ENCODE measurements at places on chromosomes 16 and 17.

DNA sequence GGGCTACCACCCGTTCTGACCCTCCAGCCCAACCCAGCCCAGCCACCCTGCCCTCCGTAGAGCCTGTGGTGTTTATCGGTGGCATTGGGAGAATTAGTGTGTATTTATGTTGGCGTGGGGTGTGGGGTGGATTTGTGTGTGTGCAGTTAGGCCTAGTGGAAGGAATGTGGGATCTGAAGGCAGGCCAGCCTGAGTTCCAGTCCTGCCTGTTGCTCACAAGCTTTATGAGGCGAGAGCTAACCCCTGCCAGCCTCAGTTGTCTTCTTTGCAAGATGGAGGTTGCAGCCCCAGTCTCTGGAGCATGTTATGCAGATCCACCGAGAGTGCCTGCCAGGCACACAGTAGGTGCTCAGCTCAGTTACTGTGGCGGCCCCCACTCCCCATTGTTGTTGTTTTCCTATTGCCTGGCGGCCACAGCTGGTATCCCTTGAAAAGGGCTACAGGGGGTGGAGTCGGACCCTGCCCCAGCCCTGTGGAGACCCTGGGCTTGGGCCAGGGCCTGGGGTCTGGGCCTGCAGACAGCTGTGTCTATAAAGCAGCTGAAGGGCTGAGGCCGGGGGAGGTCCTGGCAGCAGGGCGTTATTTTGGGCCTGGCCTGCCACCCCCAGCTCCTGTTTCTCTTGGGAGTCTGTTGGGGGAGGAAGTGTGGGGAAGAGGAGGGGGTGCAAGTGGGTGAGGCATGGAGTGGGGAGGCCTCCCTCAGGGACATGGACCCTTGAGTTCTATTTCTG is 5.1 kb downstream of the ERBB2 start:
- no peak for DNase-seq

DNA sequence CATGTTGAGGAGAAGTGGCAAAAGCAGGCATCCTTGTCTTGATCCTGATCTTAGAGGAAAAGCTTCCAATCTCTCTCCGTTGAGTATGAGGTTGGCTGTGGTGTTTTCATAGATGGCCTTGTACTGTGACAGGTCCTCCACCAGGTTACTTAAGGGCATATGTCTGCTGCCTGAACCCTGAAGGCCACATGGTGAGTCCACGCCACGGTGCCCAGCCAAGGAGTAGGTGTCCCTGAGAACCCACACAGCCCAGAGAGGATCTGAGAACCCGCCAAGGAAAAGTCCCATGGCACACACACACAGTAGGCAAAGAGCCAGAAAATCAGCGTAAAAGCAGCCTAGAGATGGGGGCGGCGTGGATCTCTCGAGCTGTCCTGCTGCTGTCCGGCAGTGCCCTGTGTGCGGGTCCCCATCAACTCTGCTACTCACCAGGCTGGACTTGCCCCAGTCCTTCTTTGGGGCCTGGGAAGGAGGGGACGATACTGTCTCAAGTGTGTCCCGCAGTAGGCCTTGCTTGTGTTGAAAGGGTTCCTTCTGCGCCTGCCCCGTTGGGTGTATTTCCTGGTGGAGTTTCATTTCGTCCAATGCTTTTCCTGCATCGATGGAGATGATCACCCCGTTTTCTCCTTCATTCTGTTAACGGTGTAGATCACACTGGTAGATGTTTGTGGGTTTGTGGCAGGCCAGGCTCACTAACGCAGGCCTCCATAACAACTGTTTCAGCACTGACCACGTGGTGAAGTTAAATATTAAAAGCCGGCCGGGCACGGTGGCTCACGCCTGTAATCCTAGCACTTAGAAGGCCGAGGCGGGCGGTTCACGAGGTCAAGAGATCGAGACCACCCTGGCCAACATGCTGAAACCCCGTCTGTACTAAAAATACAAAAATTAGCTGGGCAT is 90.8 kb upstream of the DNAH17 start:
- no peak for DNase-seq

DNA sequence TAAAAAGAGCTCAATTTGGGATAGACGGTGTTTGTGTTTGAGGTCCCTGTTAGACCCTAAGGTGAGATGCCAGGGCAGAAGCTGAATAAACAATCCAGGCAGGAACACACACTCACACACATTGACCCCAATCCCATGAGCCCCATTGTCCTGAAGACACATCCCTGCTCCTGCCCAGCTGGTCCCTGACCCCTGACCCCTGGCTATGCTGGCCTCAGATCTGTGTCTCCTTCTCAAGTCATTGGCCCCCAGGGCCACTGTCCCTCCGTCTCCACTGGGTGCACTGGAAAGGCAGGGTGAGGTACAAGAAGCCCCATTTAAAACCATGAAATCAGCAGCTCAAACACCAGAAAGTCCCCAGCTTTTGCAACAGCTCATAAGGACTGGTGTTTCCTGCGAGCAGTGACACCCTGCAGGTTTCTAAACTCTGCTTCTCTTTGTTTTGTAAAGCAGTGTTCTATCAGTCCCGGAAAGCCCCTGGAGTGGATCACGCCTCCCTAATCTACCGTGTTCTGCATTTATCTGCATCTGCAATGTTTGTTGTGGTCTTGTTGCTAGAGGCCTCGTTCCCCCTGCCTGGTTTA is 18.0 kb upstream of the ASGR2 start:
- peak; percentile 57 for DNase-seq

DNA sequence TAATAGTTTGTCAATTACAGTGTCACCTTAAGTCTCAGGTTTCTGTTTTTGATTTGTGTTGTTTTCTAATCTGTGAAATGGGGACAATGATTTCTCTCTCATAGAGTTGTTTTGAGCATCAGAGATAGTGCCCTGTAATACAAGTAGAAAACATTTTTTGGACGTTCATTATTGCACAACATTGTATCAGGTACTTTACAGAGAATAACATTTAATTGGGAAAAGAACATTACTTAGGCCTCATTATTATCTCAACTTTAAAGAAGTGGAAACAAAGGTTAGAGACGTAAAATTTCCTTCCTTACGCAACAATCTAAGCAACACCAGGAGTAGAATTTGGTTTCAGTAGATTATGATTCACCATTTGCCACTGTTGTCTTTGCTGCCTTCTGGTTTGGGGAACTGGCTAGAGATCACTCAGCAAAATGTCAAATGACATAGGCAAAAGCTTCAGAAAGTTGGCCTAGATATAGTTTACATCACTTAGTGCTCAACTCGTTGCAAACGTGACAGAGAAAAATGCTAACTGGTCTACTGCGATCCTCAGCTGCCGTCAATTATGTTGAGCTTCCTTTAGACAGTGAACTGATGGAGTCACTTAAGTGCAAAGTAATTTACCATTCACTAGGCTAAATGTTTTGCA is 1026.8 kb downstream of the CDH11 start:
- DNase-seq: no peak

DNA sequence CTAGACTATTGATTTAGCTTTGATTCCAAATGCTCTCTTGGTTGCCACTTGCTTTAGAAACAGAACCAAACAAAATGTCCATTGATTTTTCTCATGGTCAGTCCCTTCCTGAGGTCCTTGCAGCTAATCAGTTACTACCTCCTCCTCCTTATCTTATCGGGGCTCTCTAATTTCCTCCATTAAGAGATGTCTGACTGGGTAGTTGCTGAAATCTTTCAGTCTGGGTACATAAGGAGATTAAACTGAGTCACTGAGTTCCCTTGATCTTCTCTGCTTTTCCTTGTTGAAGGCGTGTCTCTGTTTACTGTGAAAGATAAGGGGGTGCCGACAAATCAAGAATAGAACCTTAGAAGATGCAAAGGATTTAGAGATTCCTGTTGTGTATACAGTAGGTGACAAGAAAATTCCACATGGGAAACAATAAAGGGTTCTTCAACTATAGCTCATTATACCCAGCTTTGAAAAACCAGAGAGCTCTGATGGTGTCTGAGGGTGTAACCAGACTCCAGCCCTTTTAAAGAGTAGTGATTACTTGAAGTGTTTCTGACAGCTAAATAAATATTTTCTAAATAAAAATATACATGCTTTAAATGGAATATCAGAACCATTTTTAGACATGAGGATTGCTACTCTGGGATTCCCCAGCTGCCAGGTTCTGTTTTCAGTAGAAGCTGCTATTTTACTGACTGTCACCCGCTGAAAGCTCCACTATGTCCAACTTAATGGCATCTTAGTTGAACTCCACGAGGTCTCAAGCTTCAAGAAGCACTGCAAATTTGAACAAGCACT is 791.3 kb upstream of the SOX9 start:
- no peak for DNase-seq

DNA sequence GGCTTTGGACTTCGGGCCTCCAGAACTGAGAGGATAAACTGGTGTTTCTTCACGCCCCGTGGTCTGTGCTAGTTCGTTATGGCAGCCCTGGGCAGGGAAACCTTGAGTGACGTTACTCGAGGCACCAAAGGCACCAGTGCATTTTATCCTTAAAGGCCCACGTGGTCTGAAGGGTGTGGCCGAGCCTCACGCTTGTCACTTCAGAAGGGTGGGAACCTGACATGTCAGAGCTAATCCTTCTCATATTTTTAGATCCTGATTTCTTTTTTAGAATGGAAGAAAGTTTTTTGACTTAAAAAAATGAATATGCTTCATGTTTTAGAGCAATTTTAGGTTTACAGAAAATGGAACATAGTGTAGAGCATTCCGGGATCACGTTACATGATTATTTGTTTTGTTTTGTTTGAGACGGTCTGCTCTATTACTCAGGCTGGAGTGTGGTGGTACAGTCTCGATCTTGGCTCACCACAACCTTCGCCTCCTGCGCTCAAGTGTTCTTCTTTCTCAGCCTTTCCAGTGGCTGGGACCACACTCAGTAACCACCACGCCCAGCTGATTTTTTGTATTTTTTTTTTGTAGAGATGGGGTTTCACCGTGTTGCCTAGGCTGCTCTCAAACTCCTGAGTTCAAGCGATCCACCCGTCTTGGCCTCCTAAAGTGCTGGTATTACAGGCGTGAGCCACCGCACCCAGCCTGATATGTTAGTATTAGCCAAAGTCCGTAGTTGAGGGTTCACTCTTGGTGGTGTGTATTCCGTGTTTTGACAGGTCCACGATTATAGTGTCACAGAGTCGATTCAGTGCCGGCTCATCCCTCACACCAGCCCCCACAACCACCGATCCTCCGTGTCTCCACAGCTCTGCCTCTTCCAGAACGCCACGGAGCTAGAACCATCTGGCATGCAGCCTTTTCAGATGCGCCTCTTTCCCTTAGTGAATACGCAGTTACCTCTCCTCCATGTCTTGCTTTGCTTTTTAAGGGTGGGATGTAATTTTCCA is 47.9 kb downstream of the RAB11FIP3 start:
- DNase-seq: no peak

DNA sequence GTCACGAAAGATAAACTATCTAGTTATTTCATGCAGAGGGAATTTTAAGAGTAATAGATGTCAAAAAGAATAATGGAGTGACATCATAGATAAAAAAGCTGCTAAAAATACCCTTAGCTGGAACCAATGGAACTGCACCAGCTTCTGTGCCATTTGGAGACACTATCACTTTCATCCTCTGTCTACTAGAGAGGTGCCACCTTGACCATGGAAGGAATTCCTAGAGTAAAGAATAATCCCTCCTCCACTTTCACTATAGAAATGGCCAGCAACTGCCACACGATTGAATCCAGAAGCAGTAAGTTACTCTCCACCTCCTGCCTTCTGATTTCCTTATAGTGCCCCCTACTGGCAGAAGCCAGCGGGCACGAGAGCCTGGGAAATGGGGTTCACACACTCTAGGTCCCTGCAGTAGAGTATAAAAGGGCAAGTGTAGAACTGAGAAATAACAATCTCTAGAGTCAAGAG is 2.8 kb upstream of the ALDH3A2 start:
- peak; percentile 12 for DNase-seq

- no peak for DNase-seq
These were observed 14.9 kb upstream of the CHMP6 start for GRCh38 chr17:80976701-80977100.

DNA sequence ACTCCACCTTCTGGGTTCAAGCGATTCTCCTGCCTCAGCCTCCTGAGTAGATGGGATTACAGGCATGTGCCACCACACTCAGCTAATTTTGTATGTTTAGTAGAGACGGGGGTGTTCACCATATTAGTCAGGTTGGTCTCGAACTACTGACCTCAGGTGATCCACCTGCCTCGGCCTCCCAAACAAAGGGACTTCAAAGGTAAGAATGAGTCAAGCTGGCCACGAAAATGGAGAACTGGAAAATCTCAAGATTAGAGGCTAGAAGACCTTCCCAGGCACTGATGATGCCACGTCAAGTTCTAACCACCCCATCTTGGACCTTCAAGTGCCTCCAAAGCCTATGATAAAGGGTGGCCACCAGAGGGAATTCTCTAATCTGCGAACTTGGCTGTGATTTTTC is 1.3 kb upstream of the CCL15 start:
- DNase-seq: no peak

- no peak for DNase-seq
These were observed 38.3 kb upstream of the HAPSTR1 start for GRCh38 chr16:9053006-9053601.

- DNase-seq: no peak
These were observed 28.1 kb downstream of the TOX3 start for GRCh38 chr16:52518884-52519283.

DNA sequence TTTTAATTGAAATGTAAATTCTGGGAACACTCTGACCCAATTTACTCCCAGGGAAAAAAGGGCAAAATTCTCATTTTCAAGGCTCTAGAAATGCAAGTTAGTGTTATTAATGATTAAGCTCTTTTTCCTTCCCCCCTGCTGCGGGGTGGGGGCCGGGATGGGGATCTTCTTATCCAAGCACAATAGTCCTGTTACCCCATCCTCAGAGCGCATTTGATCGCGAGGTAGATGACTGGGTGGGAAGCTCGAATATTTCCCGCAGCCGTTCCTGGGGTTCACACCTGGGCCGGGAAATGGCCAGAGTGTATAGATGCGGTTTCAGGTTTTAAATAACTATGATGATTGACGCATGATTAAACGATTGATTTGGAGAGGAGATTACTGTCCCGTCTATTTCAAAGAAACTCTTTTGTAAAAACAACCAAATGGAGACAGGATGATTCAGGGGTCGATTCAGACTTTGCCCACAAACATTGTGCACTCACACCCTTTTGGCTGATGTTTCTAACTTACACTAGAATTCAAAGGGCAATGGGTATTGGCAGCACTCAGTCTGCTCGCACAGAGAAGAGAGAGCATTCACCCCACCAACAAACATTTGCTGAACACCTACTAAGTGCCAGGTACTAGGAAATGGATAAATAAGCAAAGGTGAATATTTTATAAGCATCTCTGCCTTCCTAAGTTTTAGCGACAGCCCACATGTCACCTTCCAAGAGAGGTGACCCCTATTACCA is 55.0 kb downstream of the SALL1 start:
- DNase-seq: no peak

GRCh38 chr16:57022445-57022844 is 33.1 kb downstream of the NLRC5 start:
- no peak for DNase-seq

Measured in activated CD4-positive, alpha-beta T cell treated with anti-CD3 and anti-CD28 coated beads for 4 hours (primary cell).